Right ventricle myocardium inferior (tissue), 1 donor: ENCODE measurements at places on chromosomes 4 and X. TPM values are rescaled to one million over a fixed set of nuclear protein-coding genes. Genes with fewer than 3 reads are reported as not detected.
A peak's percentile ranks its signal among the peaks of the same experiment; 100 is the strongest.

GRCh38 chrX:21255032-21255618 lies 119.1 kb upstream of the CNKSR2 start:
- no peak for DNase-seq

GRCh38 chrX:1493877-1494510 lies 41.3 kb upstream of the ASMTL start:
- DNase-seq: no peak

DNA sequence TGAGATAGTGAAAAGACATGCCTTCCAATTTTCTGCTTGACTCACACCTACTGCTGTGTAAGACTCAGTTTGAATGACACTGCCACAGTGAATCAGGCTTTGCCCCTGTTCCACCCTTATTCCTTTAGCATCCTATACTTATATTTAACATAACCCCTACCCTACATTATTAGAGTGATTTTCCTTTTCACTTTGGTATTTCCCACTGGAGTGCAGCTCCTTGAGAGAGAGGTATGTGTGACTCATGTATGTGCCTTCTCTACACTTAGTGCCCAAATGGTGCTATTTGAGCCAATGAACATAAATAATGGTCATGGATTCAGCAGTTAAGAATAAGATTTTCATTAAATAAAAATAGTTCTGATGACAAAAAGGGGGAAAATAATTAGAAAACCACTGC lies 69.5 kb downstream of the RRAGB start:
- no peak for DNase-seq

DNA sequence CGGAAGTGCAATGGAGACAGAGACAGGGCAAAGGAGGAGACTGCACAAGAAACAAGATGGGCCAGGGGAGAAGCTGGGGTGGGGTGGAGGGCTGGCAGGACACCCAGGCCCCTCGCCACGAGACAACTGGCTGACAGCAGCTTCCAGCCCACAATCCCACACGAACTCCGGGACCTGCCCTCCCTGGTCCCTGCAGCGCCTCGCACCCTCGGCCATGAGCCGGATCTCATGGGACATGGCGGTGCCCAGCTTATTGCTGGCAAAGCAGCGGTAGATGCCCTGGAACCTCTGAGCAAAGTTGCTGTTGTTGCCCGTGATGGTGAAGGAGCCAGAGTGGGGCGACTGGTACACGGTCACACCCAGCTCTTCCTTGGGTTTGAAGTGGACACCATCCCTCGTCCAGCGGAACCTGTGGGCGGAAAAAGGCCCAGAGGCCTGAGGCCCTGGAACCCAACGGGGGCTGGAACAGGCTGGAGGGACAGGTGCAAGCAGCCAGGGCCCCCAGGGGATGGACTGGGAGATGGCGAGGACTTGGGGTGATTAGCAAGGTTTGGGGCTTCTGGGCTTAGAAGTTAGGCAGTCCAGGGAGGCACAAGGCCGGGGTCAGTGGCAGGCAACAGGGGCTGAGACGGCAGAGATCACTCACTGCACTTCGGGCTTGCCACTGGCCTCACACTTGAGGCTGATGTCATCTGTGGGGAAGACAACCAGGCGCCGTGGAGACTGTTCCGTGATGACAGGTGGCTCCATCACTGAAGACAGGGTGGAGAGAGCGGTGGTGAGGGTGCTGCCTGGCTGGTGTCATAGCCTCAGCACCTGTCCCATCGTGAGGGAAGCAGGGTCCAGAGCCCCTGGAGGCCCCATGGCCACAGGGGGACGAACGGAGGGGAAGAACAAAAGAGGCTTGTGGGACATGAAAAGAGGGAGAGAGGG lies 13.8 kb downstream of the L1CAM start:
- DNase-seq: no peak

The NAP1L2 gene
- total RNA-seq: 5.8 TPM

GRCh38 chr4:1991087-1991486 lies 17.7 kb downstream of the NELFA start:
- no peak for DNase-seq

- no peak for DNase-seq
These were observed 17.4 kb downstream of the RASL11B start for GRCh38 chr4:52879471-52879870.

- no peak for DNase-seq
These were observed 159.7 kb downstream of the NSUN7 start for GRCh38 chr4:40909363-40909876.

DNA sequence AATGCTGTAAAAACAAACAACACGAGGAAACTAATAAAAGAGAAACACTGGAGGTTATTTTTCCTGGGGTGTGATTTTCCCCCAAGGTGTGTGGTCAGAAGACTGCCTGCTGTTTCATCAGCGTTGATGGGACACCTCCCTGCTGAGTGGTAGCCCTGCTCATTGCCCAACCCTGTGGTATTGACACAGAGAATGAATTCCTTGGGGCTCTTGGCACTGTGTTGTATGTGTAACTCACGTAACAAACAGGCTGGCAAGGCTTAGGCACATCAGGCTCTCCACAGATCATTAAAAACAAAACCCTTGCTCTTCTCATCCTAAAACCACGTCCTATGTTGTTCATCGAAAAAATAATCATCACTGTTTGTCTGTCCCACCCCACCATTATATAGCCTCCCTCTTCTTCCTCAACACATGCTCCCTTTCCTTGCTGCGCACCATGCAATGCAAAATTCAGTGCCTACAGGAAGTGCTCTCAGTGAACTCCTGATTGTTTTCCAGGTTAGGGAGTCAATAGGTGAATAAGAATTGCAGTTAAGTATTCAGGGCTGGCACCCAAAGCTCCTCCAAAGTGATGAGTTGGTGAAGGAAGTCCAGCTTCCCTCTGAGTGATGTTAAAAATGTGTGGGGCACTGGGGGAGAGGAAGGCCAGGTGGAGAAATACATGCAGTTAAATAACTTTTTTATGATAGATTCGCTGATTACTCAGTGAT lies 11.4 kb upstream of the PUDP start:
- DNase-seq: no peak

DNA sequence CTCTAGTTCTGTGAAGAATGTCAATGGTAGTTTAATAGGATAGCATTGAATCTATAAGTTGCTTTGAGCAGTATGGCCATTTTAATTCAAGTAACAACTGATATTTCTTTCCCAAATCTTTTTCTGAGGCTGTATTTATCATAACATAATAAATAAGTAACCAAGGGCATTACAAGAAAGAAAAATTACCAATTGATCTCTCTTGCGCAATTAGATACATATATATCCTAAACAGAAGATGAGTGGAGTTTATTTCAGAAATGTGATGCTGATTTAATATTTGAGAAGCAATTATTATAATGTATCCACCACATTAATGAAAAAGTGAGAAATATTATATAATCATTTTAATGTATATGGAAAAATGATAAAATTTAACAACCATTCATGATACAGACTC lies 802.5 kb upstream of the AGA start:
- DNase-seq: no peak

- no peak for DNase-seq
These were observed 20.7 kb downstream of the SLIT2 start for GRCh38 chr4:20272411-20272872.

DNA sequence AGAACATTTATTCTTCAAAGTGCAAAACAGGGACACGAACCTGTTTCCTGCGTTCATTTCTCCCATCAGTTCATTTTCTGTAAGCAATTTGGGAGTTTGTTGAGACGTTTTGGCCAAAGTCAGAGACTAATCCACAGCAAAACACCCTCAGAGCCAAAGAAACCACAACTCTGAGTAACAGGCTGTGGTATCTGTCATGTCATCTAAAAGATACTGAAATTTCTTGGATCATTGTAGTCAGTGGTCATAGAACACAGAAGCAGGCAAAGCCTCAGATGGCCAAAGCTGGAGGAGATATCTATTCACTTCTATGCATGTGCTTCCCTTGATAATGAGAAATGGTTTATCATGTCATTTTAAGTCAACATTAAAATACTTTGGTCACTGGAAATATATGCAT lies 485.6 kb upstream of the GALNT7 start:
- DNase-seq: no peak

DNA sequence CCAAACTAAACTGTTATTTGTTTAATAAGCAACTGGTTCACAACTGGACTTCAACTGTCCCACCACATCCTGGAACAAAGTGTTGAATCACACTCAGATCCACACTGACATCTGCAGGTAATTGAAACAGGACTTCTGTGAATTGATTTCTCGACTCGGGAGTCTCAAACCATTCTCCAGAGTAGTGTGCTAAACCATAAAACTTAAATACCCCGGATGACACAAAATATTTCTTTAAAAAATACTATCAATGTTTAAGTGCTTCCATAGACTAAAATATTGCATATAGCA lies 95.4 kb upstream of the PLAC1 start:
- DNase-seq: no peak

- no peak for DNase-seq
These were observed 41.5 kb downstream of the RGS12 start for GRCh38 chr4:3334316-3334715.

The BTK gene
- 5.4 TPM for total RNA-seq

DNA sequence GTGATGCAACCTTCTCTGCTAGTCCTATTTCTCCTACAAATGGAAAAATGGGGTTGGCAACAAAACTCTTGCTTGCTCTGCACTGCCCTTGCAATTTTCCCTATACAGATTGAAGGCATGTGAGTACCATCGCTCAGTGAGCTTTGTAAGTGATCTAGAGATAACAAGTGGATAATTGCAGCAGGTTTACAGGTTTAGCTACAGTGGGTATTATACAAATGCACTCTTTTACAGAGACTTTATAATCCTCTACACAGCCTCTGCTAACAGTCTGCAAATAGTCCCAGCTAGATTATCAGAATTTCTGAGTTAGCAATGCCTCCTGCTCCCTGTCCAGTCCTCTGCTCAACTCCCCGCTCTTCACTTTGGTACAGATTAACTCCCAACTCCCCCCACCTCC lies 11.1 kb downstream of the LEF1 start:
- DNase-seq: no peak

DNA sequence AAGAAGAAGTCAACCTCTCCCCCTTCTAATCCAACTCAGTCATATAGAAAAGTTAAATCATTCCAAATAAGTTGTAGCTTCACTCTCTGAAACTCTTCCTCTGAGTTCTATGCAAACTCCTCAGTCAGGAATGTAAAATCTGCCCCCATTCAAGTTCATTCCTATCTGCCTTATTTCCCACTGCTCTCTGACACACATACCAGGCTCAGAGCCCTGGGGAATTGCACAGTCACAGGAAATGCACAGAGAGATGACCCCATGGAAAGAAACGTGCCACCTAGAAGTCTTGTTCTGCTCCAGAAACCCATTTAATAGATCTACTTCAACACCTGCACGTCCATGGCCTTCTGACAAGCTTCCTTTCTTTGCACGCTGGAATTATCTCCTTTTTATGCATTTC lies 236.0 kb upstream of the VCX3A start:
- no peak for DNase-seq

- no peak for DNase-seq
These were observed 47.4 kb downstream of the TMEM131L start for GRCh38 chr4:153513596-153513995.

- no peak for DNase-seq
These were observed 52.3 kb upstream of the PDLIM3 start for GRCh38 chr4:185587427-185588161.

DNA sequence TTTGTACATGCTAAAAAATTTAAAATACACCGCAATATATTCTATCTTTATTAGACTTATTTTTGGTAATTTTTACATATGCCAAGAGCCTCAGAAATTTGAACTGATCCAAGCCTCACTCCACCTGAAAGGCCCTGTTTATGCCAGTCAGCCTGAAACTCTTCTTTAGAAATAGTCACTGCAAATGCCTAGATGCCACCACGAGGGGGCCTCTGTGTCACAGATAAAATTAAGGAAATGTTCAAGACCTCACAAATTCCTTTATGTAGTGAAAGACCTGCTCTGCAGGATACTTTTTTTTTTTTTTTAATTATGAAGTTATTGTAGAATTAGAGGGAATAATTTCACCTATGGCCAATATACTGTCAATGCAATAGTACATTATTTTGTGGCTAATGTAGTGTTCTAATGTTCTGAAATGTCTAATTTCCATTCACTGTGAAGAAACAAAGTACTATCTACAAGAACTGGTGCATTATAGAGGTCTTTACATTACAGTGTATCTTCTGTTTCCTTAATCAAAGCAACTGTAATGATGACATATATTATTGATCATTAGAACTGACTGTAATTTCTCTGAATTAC lies 69.8 kb downstream of the DTHD1 start:
- DNase-seq: peak; percentile 65

The MMRN1 gene
- 3.7 TPM for total RNA-seq

The NR0B1 gene
- total RNA-seq: not detected

GRCh38 chrX:20530406-20530921 lies 263.8 kb upstream of the RPS6KA3 start:
- no peak for DNase-seq

DNA sequence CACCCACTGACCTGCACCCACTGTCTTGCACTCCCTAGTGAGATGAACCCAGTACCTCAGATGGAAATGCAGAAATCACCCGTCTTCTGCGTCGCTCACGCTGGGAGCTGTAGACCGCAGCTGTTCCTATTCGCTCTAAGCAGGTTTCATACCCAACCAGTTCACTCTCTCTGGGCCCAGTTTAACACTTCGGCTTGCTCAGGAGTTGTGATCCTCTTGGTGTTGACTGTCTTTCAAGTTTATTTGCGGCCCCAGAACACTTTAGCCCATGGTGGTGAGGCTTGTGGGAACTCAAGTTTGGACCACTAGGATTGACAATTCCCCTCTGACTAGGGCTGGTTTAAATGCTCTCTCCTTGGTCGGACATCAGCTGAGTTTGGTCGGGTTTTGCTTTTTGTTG lies 147.0 kb downstream of the DACH2 start:
- DNase-seq: no peak

- no peak for DNase-seq
These were observed 82.6 kb downstream of the LUZP4 start for GRCh38 chrX:115372152-115372551.

The UTP14A gene
- 6.9 TPM for total RNA-seq

GRCh38 chr4:112938461-112939058 lies 110.9 kb upstream of the ANK2 start:
- DNase-seq: no peak

DNA sequence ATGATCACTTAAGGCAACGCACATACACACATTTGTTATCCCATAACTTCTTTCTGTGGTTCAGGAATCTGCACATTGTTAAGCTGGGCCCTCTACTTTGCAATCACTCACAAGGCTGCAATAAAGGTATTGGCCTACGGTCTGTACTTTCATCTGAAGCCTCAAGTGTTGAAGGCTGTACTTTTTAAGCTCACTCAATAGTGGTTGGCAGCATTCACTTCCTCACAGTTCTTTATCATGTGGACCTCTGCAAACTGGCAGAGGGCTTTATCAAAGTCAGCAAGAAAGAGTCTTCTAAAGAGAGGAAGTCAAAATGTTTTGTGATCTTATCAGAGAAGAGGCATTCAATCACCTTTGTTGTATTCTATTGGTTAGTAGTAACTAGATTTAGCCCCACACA lies 301.4 kb upstream of the EPHA5 start:
- DNase-seq: no peak

- no peak for DNase-seq
These were observed 1.2 kb downstream of the WDR44 start for GRCh38 chrX:118347131-118347530.

The DMRTC1 gene
- not detected for total RNA-seq

GRCh38 chr4:8392591-8393190 lies 47.8 kb downstream of the ACOX3 start:
- peak; percentile 31 for DNase-seq
